ENCODE measurements at places on chromosomes 5 and 9.

DNA sequence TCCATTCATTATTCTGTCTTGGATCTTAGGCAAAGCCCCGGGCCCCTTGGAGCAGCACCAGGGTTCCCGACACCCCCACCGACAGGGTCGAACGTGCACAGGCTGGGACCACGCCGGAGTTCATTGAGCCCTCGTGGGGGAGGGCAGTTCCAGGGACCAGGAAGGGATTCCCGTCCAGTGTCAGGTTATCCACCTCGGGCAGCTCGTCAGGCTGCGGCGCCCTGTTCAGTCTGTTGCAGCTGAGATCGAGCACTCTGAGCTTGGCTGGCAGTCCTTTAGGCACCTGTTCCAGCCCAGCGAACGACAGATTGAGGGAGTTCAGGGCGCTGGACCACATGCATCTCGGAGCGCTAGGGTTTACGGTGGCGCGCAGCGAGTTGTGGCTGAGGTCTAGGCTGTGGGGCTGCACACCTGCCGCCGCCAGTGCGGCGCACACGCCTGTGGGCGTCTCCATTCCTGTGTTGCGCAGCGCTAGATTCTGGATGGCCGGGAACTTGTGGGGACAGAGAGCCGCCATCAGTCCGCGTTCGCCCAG lies 1.1 kb downstream of the CD14 start:
- no peak for DNase-seq

DNA sequence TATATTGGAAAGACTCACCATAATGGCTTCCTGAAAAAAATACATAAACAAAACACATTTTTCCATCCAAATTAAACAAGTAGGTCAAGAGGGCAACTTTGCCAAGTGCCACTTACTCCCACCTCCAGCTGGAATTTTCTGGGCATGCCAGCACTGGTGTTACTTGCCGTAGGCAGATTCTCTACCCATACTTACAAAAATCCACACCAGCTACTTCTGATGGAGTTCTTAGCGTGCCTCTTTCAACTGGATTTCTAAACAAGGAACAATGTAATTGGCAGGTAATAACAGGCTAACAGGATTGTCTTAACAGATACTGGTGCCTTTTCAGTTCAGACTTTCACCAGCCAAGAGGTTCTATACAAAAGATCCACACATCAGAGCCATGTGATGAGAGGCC lies 301.4 kb downstream of the MLLT3 start:
- DNase-seq: no peak

DNA sequence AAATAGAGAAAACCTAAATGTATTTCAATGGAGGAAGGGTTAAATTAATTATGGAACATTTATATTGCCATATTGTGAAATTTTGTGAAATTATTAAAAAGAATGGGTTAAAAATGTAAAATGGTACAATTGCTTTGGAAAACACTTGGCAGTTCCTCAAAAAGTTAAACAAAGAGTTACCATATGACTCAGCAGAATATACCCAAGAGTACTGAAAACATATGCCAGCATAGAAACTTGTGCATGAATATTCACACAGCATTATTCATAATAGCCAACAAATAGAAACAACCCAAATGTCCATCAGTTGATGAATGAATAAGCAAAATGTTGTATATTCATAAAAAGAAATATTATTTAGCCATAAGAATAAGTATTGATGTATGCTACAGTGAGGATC lies 181.0 kb upstream of the MAST4 start:
- no peak for DNase-seq

DNA sequence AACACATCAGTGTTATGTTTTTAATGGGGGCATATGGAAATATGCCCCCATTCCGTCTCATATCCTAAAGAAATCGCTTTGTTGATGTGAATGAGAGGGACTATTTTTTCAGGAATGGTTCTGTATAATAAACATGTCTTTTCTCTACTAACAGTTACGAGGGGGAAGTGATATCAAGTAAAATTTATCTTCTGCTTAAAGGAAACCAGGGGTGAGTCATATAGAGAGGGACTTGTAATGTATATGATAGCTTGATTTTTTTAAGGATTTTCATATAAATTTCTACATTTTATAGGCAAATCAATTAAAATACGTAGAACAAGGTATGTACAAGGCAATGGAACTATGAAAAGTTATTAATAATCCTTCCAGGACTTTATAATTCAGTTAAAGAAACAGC lies 207.1 kb downstream of the SEMA5A start:
- DNase-seq: no peak

DNA sequence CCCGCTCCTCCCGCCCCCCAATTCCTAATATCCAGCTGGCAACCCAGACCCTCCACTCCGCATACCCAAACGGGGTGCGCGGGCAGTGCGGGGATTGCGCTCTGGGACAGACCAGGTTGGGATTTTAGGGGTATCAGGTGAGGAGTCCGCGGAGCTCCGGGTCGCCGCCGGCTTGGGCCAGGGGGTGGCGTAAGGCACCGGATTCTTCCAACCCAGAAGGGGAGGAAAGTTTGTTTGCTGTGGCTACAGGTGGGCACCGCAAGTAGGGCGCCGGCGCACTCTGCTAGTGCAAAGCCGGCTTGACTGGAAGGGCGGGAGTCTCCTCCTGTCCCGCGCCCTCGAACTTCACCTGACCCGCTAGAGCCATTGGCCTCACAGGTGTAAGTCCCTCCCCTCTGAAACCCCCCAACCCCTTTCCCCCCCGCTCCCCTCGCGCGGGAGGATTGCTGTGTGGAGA lies 709 bp downstream of the IQGAP2 start:
- peak; percentile 39 for DNase-seq

DNA sequence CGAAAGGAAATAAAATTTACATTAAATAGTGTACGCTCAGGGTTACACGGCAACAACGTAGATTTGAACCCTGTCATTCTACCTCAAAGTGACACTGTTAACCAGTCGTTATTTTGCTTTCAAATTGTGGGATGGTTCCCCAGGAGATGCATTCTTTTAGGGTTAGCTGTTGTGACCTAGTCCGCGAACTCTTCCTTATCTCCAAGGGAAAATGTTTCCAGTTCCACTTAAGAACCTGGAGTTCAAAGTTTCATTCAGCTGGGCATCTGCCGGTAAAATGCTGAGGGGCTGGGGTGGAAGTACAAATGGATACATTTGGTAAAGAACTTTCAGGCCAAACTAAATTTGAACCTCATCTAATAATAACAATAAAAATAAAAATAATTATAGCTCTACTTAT lies 264.6 kb downstream of the NR3C1 start:
- DNase-seq: no peak

GRCh38 chr9:121059998-121060636 lies 10.0 kb upstream of the C5 start:
- DNase-seq: no peak

GRCh38 chr9:89477384-89477783 lies 20.5 kb downstream of the SEMA4D start:
- no peak for DNase-seq

- no peak for DNase-seq
Measured at GRCh38 chr9:136204145-136204805, 653 bp downstream of the LHX3 start.

- DNase-seq: no peak
Measured at GRCh38 chr5:126769703-126770102, 7.2 kb upstream of the LMNB1 start.

DNA sequence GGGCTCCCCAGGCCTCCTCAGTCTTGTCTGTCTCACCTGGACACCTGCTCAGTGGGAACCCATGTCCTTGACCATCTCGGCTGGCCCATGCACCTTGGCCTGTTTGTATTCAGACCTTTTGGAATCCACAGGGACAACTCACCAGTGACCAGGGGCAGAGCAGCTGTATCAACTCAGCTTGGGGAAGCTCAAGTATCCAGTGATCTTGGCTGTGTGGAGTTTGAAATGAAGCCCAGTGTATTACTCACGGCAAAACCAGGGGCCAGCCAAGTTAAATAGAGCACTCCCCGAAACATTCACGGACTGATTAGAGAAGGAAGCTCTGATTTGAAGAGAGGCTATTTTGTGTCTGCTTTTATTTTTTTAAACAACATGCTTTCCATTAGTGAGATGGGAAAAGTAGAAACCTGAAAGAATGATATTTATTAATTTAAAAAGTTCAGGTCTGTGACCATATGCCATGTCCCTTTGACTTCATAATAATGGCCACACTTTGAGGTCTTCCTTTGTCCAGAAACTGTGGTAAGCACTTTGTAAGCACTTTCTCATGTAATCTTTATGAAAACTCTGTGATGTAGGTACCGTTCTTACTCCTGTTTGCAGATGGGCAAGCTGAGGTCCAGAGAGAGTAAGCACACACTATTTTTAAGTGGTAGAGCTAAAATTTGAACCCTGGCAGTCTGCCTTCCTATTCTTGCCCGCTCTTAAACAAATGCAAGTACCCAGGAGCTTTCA lies 656.5 kb downstream of the BNC2 start:
- no peak for DNase-seq

DNA sequence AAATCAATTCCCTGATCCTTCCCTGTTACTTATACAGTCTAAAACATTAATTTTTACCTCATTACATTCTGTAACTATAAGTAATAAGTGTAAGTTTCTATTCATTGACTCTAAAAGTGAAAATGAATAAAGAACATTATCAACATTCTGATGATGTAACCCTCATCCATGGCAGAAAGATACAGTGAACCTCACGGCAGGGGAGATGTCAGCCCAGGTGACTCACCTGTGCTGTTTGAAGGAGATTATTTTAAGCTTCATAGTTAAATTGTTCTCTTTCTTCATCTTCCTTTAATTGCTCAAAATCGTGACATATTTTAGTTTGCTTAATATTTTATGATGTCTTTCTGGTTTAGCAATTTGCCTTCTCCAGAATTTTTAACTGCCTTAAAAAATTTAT lies 268.1 kb downstream of the FSTL4 start:
- no peak for DNase-seq

GRCh38 chr9:131815970-131816873 lies 76.3 kb upstream of the RAPGEF1 start:
- no peak for DNase-seq

GRCh38 chr5:139808481-139809330 lies 13.1 kb downstream of the PSD2 start:
- no peak for DNase-seq

- DNase-seq: no peak
Measured at GRCh38 chr9:92977279-92977678, 30.0 kb downstream of the FGD3 start.

- DNase-seq: no peak
Measured at GRCh38 chr9:94903961-94904421, 177.5 kb downstream of the AOPEP start.

- DNase-seq: no peak
Measured at GRCh38 chr5:40210694-40211093, 469.0 kb upstream of the PTGER4 start.

DNA sequence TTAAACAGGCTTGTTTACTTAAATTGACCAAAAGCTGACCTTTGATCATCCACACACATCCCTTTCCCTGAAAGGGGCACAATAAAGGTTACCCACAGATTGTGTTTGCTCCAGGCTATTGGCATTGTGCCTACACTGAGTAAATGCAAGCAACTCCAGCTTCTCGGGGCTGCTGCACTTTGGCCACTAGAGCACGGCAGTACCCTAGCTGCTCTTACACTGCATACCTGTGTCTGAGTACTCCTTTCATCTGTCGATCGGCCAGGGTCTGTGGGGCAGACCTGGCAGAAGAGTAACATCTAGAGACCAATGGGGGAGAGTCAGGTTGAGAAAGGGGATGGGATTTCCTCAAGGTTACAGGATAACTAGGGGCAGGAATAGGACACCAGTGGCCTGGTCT lies 281.9 kb upstream of the NMUR2 start:
- DNase-seq: no peak

DNA sequence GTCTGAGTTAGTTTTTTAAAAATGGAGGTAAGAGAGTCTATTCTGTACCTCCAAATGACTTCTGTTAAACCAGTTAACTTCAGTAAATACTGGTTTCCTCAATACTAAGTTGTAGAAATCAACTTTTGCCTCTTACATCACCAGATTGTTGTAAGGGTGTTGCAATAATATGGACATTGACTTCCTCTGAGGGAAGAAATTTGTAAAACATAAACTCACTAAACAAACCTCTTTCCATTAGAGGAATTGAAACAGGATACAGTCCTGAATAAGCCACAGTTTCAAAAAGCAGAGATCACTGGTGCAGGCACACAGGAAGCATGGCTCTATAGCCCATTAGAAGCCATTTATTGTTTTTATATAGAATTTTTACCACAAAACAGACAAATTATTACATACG lies 32.7 kb upstream of the SLCO6A1 start:
- no peak for DNase-seq
